ENCODE measurements at places on chromosomes 2 and 18.

DNA sequence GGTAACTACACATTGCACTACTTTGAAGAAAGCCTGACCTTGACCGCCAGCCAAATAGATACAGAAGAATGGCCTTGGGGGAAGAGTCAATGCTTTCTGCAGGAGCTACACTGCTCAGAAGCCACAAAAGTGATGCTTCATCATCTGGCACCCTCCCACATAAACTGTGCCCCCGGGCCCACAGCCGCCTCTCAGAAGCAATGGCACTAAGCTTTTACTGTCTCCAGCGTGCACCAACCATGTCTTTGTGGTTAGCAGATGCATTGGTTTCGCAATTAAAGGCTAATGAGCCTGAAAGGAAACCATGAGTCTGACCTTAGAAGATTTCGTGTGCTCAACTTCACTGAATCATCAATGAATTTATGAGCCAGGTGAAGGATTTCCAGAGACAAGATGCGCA is 209.4 kb upstream of the TRIB2 start:
- DNase-seq = no peak

- no peak for DNase-seq
Measured at GRCh38 chr2:53641290-53641689, 126.3 kb upstream of the CHAC2 start.

DNA sequence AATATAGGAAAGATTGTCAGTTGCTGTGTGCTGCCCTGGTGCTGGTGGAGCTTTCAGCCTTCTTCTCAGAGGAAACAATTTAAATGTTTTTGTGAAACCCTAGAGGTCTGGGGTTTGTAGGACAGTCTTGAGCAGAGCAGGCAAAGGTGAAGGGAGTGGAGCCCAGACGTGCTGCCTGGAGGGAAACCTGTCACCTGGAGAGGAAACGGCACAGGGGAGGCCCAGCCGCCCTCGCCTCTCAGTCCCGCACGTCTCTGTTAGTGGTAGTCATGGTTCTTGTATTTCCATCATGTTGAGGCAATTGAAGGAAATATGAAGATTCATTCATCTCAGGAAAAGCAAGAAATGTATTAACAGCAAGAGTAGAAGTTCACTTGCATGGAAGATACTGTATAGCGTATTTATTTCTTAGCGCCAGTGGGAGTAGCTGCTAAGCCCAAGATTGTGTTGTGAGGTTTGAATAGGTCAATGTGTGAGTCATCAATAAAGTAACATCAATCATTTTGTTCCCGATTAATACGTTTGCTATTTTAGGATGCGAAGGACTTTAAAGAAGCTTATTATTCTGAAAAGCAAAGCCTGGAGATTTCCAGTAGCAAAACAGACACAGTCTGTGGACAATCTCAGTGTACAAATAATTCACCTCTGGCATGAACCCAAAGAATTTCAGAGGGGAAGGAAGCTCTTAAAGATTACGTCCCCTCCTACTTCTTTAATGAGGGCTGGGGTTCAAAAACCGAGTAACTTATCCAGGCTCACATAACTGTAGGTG is 70.4 kb downstream of the LRRFIP1 start:
- DNase-seq = no peak

- no peak for DNase-seq
Measured at GRCh38 chr2:157267476-157267875, 10.0 kb downstream of the GALNT5 start.

GRCh38 chr2:28567061-28567471 is 71.2 kb downstream of the PLB1 start:
- DNase-seq = no peak

GRCh38 chr18:2854875-2855274 is 8.1 kb downstream of the EMILIN2 start:
- no peak for DNase-seq

GRCh38 chr2:64727013-64727767 is 73.5 kb upstream of the SERTAD2 start:
- no peak for DNase-seq

- no peak for DNase-seq
Measured at GRCh38 chr2:157260533-157261198, 3.2 kb downstream of the GALNT5 start.

DNA sequence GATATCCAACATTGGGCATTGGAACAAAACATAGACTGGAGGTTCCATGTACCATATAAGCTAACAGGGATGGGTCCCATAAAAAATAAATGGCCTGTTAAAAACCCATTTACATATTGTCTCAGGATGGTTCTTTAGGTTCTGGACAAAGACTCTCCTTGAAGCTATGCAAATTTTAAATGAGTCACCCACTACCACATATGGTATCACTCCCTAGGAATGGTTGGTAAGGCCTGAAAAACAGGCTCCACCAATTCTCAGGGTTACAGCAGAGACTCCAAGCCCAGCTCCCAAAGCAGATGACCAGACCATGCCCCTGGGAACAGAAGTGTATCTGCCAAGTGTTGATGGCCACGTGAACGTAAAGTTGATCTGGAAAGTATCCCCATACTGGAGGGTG is 190.7 kb upstream of the SPHKAP start:
- no peak for DNase-seq

GRCh38 chr2:124382067-124382618 is 357.1 kb downstream of the CNTNAP5 start:
- DNase-seq = no peak

DNA sequence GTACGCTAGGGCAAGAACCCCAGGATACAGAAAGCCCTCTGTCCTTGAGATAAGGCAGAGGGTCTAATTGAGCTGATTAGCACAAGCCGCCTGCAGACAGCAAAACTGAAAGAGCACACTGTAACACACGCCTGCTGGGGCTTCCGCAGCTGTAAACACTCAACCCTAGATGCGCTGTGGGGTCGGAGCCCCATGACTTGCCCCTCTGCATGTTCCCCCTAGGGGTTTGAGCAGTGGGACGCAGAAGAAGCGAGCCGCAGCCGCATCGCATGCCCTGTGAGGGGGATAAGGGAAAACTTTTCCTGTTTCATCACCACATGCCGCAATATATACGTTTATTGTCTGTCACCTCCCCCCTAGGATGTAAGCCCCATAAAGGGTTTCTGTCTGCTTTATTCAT is 384.6 kb downstream of the PLCL1 start:
- no peak for DNase-seq

- peak; percentile 93 for DNase-seq
Measured at GRCh38 chr2:104702031-104702850, 151.7 kb upstream of the POU3F3 start.

GRCh38 chr2:99422599-99422998 is 67.2 kb downstream of the REV1 start:
- no peak for DNase-seq

All from NCI-H748 treated with DMSO at 0.1 percent for 48 hours (cell line).